ENCODE measurements at places on chromosomes 2 and 18.
A peak's percentile ranks its signal among the peaks of the same experiment; 100 is the strongest.

DNA sequence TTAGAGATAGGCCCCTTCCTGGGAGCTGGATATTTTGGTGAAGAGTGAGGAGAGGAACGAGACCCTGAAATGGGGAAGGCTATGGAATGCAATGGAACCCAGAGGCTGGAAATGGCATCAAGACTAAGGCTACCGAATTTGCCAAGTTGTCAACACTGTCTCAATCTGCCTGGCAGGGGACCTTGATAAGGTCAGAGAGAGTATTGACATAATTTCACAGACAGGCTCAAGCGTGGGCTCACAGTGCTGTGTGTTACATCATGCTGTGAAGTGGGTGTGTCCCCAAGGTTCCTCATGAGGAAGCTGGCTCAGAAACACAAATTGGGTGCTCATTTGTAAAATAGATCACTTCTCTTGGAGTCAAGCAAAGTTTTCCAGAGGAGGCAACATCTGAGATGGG lies 51.8 kb upstream of the CYRIA start:
- no peak for DNase-seq

- no peak for DNase-seq
These were observed 534.2 kb downstream of the SPAG16 start for GRCh38 chr2:213818436-213818835.

DNA sequence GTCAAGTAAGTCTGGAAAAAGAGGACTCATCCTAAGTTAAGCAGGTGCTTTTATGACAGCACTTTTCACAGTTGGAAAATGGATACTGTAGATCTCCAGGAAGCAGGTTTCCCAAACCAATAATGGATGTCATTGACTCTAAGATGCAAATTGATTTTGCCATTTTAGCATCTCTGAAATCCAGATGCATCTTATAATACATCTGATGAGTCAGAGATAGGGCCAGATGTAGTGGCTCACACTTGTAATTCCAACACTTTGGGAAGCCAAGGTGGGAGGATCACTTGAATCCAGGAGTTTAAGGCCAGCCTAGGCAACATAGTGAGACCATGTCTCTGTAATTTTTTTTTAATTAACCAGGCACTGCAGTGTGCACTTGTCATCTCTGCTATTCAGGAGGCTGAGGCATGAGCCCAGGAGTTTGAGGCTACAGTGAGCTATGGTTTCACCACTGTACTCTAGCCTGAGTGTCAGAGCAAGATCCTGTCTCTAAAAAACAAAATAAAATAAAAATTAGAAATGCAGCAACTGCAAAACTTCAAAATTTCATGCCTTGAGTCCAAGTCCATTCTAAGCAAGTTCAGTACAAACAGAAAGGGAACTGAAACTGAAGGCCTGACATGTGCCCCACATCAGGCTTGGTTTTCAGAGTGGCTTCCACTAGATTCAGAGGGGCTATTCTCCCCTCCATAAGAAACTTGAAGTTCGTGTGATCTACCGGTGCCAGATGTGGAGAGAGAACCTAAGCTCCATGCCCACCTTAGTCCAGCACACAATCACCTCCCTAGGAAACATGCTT lies 267.8 kb upstream of the NCKAP5 start:
- no peak for DNase-seq

- no peak for DNase-seq
These were observed 32.2 kb downstream of the RFX8 start for GRCh38 chr2:101442667-101443061.

GRCh38 chr18:39524370-39524769 lies 1958.8 kb upstream of the CELF4 start:
- DNase-seq, result no peak

DNA sequence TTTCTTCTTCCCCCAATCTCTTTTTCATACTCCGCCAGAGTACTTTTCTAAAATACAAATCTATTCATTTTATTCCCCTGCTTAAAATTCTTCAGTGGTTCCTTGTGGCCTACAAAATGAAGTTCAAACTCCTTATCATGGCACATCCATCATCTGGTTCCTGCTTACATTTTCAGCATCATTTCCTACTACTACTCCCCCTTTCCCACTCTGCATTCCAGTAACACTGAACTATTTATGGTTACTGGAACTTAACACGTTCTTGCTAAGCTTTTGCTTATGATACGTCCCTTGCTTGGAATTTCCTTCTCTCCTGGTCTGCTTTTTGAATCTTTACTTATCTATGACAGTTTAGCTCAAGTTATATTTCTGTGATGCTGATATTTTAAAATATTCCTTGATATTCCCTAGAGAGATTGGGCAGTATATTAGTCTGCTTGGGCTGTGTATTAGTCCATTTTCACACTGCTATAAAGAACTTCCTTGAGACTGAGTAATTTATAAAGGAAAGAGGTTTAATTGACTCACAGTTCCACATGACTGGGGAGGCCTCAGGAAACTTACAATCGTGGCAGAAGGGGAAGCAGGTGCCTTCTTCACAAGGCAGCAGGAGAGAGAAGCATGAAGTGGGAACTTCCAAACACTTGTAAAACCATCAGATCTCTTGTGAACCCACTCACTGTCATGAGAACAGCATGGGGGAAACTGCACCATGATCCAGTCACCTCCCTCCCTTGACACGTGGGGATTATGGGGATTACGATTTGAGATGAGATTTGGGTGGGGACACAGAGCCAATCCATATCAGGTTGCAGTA lies 53.2 kb downstream of the BMPR2 start:
- DNase-seq, result peak; percentile 95

- DNase-seq, result no peak
These were observed 95.3 kb upstream of the RNF152 start for GRCh38 chr18:61988100-61988499.

DNA sequence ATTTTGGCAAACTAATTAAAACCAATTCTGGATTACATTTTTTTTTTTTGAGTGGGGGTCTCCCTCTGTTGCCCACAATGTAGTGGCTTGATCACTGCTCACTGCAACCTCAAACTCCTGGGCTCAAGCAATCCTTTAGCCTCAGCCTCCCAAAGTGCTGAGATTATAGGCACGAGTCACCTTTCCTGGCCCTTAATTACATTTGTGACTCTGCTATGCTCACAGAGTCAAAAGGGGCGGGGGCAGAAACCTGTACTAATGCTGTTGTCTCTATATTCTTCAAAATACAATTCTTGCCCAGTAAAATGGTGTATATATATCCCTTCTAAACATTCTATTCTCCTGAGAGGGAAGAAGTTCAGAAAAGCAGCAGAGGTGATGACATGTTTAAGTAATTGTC lies 23.2 kb downstream of the PRKD3 start:
- DNase-seq, result no peak

DNA sequence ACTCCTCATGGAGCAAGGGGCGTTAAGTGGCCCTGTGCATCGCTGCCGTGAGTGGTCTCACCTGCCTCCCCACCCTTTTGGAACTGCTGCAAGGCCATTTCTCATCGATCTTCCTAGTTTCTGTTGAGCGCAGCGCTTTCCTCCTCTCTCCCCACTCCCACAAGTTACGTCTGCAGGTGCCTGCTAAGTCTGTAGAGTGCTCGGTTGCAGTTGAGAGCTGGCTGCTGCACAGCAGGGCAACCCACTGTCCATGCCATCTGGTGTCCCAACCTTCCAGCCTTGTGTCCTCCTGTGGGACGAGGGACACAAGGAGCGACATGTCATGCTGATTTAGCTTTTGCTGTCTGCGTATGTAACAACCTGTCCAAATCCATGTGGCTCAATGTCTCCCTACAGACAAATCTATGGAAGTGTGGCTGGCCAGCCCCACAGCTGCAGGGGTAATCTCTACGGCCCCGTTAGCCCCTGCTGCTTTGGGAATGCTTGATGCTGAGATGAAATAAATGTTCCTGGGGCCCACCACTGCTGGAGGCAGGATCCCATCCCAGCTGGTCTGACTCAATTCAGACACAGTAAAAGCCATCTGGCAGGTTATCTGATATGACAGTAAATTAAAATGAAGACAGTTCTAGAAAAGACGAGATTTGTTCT lies 68.1 kb upstream of the TCF7L1 start:
- no peak for DNase-seq

- peak; percentile 46 for DNase-seq
These were observed 3.5 kb downstream of the SLC4A3 start for GRCh38 chr2:219630770-219631405.

DNA sequence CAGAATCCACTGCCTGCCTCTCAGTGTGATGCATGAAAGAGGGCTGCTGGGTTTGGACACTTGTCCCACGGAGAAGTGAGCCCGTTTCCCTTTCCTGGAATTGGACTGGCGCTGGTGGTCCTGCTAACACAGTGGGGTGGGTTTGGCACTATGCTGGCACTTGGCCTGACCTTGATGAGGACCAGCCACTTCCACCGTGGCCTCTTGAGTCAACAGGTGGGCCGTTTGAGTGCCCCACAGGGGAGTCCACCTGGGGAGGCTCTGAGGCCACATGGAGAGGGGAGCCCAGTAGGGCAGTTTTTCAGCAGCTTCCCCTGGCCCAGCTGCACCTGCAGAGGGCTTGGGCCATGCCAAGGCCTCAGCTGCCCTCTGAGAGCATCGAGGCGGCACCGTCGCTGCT lies 56.5 kb downstream of the MBP start:
- DNase-seq, result no peak

DNA sequence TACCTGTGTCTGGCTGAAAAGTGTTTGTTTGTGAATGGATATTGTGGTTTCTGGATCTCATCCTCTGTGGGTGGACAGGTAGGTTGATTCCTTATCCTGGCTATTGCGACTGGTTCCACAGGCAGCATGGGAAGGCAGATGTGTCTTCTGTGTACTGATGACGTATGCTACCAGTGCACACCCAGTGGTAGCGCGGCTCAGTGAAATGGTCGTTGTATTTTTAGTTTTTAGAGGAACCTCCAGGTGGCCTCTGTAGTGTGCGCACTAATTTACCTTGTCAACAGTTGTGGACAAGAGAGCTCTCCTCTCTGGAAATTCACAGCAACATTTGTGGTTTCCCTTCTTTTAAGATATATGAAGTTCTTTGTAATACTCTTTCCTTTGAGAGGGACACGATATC lies 52.5 kb downstream of the CCDC74A start:
- DNase-seq, result no peak

DNA sequence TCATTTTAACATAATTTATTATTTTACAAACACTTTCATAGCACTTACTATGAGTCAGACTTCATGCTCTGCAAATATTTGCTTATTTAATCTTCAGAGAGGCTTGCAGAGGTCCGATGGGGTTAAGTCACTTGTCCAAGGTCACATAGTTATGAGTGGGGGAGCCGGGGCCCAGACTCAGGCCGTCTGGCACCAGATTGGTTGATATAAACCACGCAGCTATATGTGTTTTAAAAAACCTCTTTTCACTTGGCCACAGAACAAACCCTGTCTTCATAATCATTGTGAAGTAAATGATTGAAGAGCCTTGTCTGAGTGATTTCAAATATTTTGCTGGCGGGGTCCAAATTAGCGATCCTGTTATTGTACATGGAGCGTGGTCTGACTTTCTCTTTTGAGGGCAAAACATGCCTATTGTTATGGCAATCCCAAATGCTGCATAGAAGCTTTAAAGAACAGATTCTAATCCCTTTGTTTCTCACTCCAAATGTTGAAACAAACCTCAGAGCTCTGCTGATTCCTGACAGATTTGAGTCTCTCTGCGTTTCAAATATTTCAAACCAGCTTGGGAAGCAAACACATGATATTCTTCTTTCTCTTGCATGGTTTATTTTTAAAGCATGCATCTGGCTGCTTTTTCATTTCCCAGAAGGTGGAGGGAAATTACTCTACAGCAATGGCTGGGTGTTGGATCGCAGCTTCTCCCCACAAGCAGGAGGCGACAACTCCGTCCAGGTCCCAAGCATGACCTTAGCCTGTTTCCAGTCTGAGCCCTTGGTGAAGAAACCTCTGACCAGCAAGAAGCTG lies 142.4 kb downstream of the DDX1 start:
- peak; percentile 61 for DNase-seq

DNA sequence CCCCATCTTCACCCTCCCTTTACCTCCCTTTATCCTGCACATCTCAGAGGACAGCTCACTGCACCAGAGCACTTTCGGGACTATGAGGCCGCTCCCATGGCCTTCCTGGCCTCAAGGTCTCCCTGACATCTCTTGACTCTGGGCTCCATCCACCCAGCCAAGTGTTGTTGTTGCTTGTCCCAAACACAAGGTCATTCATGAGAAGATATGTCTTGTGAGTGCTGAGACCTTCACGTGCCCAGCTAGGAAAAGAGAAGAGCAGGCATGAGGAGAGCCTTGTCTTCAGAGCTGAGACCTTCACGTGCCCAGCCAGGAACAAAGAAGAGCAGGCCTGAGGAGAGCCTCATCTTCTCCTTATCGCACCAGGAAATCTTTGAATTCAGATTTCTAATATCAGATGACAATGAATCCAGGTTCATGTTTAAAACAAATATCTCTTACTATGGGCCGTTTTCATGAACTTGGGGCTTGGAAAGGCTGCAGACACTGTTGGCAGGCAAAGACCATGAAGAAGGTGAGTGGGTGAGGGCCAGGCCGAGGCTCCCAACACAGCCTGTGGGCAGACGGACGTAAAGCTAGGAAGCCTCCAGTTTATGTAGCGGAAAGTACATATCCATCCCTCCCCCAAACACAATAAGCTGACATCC lies 256.1 kb downstream of the NDUFA10 start:
- DNase-seq, result no peak

DNA sequence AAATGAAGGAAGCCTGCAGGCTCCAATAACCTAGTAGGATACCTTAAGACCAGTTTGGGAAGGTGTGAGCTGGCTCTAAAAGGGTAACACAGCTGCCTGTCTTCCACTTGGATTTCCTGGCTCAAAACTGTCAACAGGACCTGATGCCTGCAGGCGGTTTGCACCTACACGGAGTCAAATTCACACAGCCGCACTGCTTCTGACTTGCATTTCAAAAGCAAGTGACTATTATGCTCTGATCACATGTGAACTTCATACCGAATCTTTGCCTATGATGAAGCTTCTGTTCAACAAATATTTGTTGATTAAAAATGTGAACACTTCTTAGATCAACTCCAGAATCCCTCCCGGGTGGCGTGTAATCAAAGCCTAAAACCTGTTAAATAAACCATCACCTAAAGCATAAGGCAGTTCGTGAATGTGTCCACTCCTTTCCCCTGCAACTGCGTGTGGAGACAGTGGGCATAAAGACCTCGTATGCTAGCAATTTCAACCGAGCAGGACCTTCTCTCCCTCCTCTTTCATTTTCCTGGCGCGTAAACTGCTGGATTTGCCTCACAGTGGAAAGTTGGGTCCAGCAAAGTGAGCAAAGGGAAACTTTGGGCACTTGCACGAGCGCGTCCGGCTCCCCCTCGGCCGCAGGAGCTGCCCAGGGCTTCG lies 784 bp downstream of the CRACDL start:
- DNase-seq, result no peak

- no peak for DNase-seq
These were observed 610.2 kb downstream of the DSC3 start for GRCh38 chr18:30432349-30432748.

GRCh38 chr18:37429791-37430190 lies 135.8 kb downstream of the CELF4 start:
- DNase-seq, result no peak

Measured in cardiac muscle cell (in vitro differentiated cells and primary cell).